ENCODE measurements at places on chromosomes 6 and 20.

- H3K4me1 ChIP-seq, result no peaks in the 10 kb centered on the region
- no peak overlapping the region for H3K27ac ChIP-seq
- no peaks in the 10 kb centered on the region for H3K36me3 ChIP-seq
- no peak overlapping the region for H3K4me3 ChIP-seq
These were observed 28.1 kb upstream of the TXNDC5 start for GRCh38 chr6:7938562-7939183.

DNA sequence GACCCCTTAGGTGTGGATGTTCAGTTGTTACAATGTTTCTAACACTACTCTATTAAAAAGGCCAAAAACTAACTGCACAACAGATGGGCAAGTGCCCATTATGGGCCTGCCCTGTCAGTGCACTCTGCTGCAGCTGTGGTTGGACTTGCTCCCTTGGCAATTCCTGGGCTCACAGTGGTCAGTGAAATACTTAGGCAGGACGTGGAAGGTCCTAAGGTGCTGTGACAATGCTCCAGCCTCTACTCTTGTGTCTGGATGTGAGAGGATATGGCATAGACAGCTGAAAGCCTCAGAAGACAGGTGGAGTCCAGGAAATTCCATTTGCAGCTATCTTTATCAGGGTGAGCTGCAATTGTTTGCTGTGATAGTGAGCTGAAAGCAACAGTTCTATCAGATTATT lies 136.5 kb upstream of the OLIG3 start:
- H3K27ac ChIP-seq, result no peak overlapping the region
- no peaks in the 10 kb centered on the region for H3K4me1 ChIP-seq
- no peaks in the 10 kb centered on the region for H3K36me3 ChIP-seq
- H3K4me3 ChIP-seq, result no peak overlapping the region
- DNase-seq, result no peak

DNA sequence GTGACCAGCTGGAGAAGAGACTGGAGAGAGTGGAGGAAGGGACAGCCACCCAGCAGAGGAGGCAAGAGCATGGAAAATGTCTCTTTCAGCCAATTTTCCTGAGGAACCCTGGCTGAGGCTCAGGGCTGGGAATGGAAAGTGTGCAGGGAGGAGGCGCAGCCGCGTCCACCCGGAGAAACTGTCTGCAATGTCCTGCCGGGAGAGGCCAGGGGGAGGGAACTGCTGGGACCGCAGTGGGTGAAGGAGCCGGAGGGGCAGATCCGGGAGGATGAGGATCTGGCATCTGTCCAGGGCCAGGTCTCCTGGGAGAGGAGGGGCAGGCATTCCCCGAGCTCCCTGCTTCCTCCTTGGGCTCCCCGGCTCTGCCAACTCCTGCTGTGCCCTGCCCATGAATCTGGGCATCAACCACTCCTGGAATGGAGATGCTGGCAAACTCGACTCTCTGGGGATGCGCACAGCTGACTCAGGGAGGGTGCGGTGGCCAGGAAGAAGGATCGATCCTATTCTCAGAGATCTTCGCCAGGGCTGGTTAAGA lies 17.4 kb upstream of the HM13 start:
- H3K4me1 ChIP-seq, result no peaks in the 10 kb centered on the region
- H3K27me3 ChIP-seq, result peaks cover 4% of the 10 kb centered on the region
- H3K4me3 ChIP-seq, result no peak overlapping the region
- no peak overlapping the region for H3K27ac ChIP-seq
- H3K36me3 ChIP-seq, result no peaks in the 10 kb centered on the region
- DNase-seq, result no peak

GRCh38 chr6:42929821-42930360 lies 611 bp downstream of the CNPY3 start:
- H3K27me3 ChIP-seq, result no peaks in the 10 kb centered on the region
- peak overlapping the region; percentile 96 for H3K27ac ChIP-seq
- peak overlapping the region; percentile 65 for H3K4me3 ChIP-seq
- peak; percentile 50 for DNase-seq
- peaks cover 19% of the 10 kb centered on the region for H3K36me3 ChIP-seq

DNA sequence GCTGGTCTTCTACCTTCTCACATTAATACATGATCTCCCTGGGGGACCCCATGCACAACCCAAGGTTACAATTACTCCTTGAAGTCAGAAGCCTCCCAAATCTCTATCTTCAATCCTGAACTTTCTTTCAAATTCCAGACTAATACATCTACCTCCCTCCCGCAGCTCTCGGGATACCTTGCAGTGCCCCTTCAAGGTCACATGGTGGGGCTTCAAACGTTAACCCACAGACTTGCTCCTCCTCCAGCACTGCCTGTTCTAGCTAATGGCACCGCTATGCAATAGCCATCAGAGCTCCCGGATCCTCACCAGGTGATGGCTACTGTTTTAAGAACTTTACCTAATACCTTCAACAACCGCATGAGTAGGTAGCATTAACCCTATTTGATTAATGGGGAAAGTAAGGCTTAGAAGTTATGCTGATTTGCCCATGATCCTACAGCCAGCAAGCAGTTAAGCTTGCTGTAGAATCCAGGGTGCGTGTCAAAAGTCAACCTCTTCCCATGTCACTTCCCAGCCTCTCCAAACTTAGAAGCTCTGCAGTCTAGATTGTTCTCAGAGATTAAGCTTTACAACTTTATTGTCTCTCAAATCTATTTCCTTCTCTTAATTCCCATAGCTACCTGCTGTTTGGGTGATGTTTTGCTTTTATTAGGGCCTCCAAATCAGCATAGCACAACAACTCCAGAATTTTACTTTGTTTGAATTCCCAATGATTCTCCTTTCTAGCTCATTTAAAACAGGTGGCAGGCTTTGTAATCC lies 44.7 kb downstream of the PLAGL1 start:
- no peak for DNase-seq
- no peak overlapping the region for H3K4me3 ChIP-seq
- H3K36me3 ChIP-seq, result no peaks in the 10 kb centered on the region
- no peaks in the 10 kb centered on the region for H3K27me3 ChIP-seq
- no peak overlapping the region for H3K27ac ChIP-seq

- no peak for DNase-seq
- H3K27me3 ChIP-seq, result no peaks in the 10 kb centered on the region
- H3K4me3 ChIP-seq, result no peak overlapping the region
- H3K36me3 ChIP-seq, result no peaks in the 10 kb centered on the region
These were observed 79.7 kb upstream of the MYLIP start for GRCh38 chr6:16049168-16049567.

DNA sequence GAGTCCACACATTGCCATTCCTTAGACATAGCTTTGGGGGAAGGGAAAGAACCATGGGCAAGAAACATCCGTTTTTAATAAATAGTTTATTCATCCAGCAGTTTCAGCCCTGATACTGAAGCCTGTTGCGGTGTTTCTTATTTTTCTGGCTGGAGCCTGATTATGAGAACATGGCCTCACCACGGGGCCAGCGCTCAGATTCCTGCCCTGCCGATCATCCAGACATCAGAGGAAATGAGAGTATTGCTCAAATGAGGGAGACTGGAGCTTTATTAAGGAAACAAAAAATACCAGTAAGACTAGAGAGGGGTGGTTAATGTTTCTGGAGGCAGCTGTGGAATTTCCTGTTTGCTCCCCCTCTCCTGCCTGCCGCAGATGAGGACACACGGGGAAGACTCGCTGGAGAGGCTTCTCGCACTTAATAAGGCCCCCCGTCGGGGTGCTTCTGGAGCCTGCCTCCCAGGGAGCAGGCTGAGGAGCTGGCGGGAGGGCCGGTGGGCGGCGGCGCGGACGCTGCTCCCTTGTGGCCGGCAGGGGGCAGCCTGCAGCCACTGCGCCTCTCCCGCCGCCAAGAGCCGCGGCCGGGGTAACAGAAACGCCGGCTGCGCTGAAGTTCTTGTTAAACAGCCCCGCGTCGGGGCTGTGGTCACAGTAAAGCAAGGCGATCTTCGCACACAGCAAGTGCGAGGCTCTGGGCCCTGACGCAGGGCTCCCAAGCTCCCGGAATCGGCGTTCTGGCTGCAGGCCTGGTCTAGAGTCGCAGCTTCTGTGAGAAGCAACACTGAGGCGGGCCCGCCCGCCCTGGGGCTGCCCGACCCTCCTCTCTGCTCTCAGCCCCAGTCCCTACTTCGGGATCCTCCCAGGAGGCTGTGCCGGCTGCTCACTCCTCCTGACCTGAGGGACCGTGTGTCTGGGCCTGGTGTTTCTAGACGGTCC lies 17.5 kb downstream of the LEMD2 start:
- DNase-seq, result peak; percentile 23
- peaks cover 37% of the 10 kb centered on the region for H3K36me3 ChIP-seq
- H3K4me3 ChIP-seq, result no peak overlapping the region
- H3K27ac ChIP-seq, result no peak overlapping the region
- H3K4me1 ChIP-seq, result no peaks in the 10 kb centered on the region

GRCh38 chr6:119658917-119659316 lies 309.4 kb upstream of the MAN1A1 start:
- H3K4me3 ChIP-seq, result no peak overlapping the region
- H3K27me3 ChIP-seq, result no peaks in the 10 kb centered on the region
- H3K36me3 ChIP-seq, result no peaks in the 10 kb centered on the region
- H3K4me1 ChIP-seq, result no peaks in the 10 kb centered on the region

GRCh38 chr20:32018269-32019155 lies 8.3 kb downstream of the CCM2L start:
- H3K4me1 ChIP-seq, result peaks cover 15% of the 10 kb centered on the region
- peak overlapping the region; percentile 48 for H3K4me3 ChIP-seq
- peaks cover 44% of the 10 kb centered on the region for H3K27me3 ChIP-seq
- H3K36me3 ChIP-seq, result no peaks in the 10 kb centered on the region
- DNase-seq, result peak; percentile 10

GRCh38 chr6:135021310-135022049 lies 33.1 kb downstream of the HBS1L start:
- H3K4me1 ChIP-seq, result peaks cover 4% of the 10 kb centered on the region
- H3K4me3 ChIP-seq, result no peak overlapping the region
- no peaks in the 10 kb centered on the region for H3K36me3 ChIP-seq

DNA sequence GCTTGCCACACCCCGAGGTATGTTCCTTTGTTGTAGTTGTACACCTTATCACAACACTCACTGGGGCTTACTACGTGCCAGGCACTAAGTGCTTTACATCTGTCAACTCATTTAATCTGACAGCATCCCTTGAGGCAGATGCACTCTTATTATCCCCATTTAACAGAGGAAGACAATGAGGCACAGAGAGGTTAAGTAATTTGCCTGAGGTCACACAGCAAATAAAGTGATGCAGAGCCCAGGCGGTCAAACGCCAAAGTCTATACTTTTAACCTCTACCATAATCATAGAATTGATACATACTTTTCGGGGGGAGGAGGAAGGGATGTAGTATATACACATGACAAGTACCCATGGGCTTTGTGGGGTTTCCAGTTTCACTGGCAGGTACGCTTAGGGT lies 37.7 kb downstream of the MDFI start:
- no peaks in the 10 kb centered on the region for H3K36me3 ChIP-seq
- DNase-seq, result no peak
- H3K27me3 ChIP-seq, result no peaks in the 10 kb centered on the region
- no peaks in the 10 kb centered on the region for H3K4me1 ChIP-seq
- no peak overlapping the region for H3K4me3 ChIP-seq

DNA sequence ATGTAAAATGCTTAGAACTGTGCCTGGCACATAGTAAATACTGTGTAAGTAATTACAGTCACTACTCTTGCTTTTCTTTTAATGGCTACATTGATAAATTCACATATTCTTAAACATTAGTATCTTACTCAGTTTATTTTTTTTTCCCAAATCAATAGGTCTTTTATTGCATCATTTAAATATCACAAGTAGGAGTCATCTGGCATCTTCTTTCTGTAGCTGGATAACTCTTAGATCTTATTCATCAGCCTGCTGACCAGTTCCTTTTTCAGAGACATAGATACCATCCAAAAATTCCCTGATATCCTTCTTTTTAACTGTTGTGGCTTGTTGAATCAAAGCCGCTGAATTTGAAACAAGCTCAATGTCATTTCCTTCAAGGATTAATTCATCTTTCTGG lies 20.0 kb upstream of the PHF3 start:
- H3K4me1 ChIP-seq, result peaks cover 3% of the 10 kb centered on the region
- no peak overlapping the region for H3K4me3 ChIP-seq

GRCh38 chr6:34953061-34954025 lies 64.3 kb downstream of the ANKS1A start:
- no peak for DNase-seq
- no peak overlapping the region for H3K4me3 ChIP-seq
- H3K36me3 ChIP-seq, result no peaks in the 10 kb centered on the region

DNA sequence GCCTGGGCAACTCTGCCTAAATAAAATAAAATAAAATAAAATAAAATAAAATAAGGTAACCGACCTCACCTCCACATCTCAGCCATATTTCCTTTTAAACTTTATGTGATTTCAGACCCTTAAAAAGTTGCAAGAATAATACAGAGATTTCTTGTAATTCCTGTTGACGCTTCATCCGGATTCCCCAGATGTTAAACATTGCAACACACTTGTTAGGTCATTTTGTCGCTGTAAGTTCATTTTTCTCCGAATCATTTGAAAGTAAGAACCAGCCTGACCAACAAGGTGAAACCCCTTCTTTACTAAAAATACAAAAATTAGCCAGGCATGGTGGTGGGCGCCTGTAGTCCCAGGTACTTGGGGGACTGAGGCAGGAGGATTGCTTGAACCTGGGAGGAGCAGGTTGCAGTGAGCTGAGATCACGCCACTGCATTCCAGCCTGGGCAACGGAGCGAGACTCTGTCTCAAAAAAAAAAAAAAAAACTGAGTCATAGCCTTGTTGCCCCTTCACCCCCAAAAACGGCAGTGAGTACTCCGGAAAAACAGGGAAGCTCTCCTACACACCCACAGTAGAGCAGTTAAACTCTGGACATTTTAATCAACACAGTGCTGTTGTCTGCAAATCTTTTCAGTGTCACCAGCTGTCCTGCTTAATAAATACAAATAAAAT lies 5.9 kb downstream of the PYGB start:
- H3K4me3 ChIP-seq, result no peak overlapping the region
- H3K4me1 ChIP-seq, result peaks cover 7% of the 10 kb centered on the region
- no peaks in the 10 kb centered on the region for H3K27me3 ChIP-seq
- H3K27ac ChIP-seq, result no peak overlapping the region
- no peaks in the 10 kb centered on the region for H3K36me3 ChIP-seq

DNA sequence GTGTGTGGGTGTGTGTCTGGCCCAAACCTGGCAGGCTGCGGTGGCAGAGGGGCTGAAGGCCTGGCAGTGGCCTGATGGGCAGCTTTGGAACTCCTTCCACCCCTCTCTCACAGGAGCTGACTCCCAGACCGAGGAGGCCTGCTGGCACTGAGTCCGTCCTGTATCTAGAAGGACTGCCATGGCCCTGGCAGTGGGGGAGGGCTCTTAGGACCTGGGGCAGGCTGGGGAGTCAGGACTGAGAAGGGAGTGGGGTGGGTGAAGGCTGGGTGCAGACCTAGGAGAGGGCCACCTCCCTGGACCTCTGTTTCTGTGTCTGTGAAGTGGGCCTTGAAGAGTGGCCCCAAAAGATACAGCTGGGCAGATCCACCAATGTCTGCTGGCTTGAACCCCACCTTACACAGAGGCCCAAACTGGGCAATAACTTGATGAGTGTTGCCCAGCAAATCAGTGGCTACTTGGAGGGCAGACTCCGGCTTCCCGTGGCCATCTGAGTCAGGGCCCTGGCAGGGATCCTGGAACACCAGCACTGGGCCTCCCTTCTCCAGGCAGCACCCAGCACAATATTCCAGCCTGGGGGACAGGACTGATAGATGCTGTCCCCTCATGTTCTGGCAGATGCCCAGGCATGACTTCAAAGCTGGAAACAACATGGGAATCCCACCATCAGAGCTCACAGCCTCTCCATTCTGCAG lies 46.7 kb upstream of the BLCAP start:
- no peak overlapping the region for H3K27ac ChIP-seq
- H3K4me1 ChIP-seq, result no peaks in the 10 kb centered on the region
- DNase-seq, result no peak
- H3K27me3 ChIP-seq, result peaks cover 3% of the 10 kb centered on the region
- H3K36me3 ChIP-seq, result no peaks in the 10 kb centered on the region

GRCh38 chr6:158049055-158050028 lies 67.7 kb downstream of the SYNJ2 start:
- peaks cover 5% of the 10 kb centered on the region for H3K36me3 ChIP-seq
- no peak overlapping the region for H3K27ac ChIP-seq
- H3K27me3 ChIP-seq, result no peaks in the 10 kb centered on the region
- H3K4me1 ChIP-seq, result no peaks in the 10 kb centered on the region
- no peak overlapping the region for H3K4me3 ChIP-seq
- no peak for DNase-seq

All from effector memory CD4-positive, alpha-beta T cell (primary cell).